ENCODE measurements at places on chromosomes 4 and X.

DNA sequence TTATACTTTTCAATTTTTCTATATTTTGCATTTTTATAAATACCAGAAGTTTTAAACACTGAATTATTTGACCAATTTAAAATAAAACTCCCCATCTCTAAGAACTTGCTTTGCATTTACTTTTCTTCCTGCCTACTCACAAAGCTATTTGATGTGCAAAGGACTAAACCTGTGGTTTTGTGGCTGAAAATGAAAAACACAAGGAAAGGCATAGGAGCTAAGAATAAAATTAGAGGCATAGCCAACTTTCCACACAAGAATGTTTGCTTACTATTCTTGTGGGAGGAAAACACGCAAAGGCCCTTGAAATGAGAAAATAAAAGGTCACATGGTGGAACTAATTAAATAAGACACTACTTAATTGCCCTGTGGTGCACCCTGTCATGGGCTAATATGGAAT is 221.2 kb downstream of the KLHL13 start:
- peaks cover 24% of the 10 kb centered on the region for H3K4me1 ChIP-seq
- no peaks in the 10 kb centered on the region for H3K27me3 ChIP-seq

DNA sequence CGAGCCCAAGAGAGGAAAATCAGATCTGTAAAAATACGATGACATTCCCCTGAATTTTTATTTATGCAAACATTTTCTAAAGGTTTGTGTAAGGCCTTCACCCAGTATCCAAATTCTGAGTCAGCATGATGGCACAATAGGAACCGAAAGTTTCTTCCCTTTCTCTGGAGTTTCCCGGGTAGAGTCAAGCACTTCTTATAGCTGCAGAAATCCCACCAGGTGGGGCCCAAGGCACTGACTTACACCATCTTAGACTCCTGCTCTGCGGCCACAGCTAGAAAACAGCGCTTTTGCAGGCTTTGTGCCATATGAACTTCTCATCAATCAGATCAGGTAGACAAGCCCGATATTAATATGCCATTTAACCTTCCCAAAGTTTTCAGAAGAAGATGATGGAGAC is 13.4 kb downstream of the LEF1 start:
- no peak for DNase-seq
- peak overlapping the region; percentile 73 for H3K4me3 ChIP-seq
- H3K27ac ChIP-seq: peak overlapping the region; percentile 83
- H3K4me1 ChIP-seq: peaks cover 87% of the 10 kb centered on the region
- H3K27me3 ChIP-seq: no peaks in the 10 kb centered on the region
- H3K36me3 ChIP-seq: peaks cover 17% of the 10 kb centered on the region

GRCh38 chr4:128060699-128061565 is at the start of gene LARP1B:
LARP1B (plus strand) TSS chr4:128061312; CDS start chr4:128074952, 13,640 bp downstream.
- peak within 1 kb of the TSS; percentile 90 for H3K27ac ChIP-seq
- peaks cover 2% of the 10 kb centered on the region for H3K27me3 ChIP-seq
- peaks cover 17% of the 10 kb centered on the region for H3K4me1 ChIP-seq
- H3K4me3 ChIP-seq: peak within 1 kb of the TSS; percentile 78

- H3K4me1 ChIP-seq: peaks cover 28% of the 10 kb centered on the region
- no peaks in the 10 kb centered on the region for H3K36me3 ChIP-seq
- no peak for DNase-seq
- peak overlapping the region; percentile 93 for H3K27ac ChIP-seq
Observed at GRCh38 chrX:148381603-148382002, 118.8 kb upstream of the AFF2 start.

DNA sequence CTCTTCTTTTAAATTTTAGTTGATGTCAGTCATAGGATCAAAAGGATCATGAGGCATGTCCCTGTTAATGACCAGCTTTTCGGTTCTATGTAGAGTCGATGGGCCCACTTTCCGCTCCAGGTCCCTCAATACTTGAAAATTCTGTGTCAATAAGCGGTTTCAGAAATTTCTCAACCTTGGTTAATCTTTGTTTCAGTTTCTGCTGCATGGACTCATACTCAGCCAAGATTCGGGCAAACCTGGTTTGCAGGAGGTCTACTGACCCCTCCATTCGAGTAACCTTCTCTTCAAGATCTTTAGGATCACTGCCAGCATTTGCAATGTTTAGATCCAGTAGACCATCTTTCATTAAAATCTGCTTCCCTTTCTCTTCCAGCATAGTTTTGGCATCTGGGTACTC is 22.0 kb upstream of the NFXL1 start:
- H3K36me3 ChIP-seq: no peaks in the 10 kb centered on the region
- H3K27me3 ChIP-seq: peaks cover 3% of the 10 kb centered on the region
- DNase-seq: no peak
- no peak overlapping the region for H3K27ac ChIP-seq
- no peaks in the 10 kb centered on the region for H3K4me1 ChIP-seq

DNA sequence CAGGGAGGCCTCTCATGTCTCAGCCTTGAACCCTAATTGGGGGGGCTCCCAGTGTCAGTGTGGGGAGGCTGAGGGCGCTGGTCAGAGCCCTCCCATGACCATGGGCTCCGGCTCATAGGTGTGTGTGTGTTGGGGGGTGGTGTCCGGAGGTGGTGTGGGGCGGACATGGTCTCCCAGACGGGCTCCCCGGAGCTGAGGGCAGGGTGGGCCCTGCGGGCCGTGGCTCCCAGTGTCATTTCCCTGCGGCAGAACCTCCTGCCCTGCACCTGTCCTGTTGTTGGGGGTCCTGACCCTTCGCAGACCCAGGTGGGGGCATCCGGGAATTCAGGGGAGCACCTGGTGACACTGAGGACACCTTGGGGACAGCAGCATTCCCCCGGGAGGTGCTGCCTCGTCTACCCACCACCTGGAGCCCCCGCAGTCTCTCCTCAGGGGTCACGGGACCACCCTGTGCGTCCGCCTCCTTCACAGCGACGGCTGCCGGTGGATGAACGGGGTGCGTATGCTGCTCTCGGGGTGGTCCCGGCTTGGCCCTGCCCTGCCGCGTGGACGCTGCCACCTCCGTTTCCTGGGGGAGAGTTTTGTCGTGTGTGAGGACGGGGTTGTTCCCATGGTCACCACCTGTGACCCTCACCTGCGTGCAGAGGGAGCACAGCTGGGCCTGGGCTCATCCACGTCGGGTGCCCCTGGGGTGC is 14.5 kb upstream of the GTPBP6 start:
- no peak for DNase-seq
- peaks cover 2% of the 10 kb centered on the region for H3K4me1 ChIP-seq
- peaks cover 14% of the 10 kb centered on the region for H3K36me3 ChIP-seq
- peaks cover 1% of the 10 kb centered on the region for H3K27me3 ChIP-seq
- H3K4me3 ChIP-seq: no peak overlapping the region

GRCh38 chr4:183936574-183937345 is 31.7 kb downstream of the STOX2 start:
- no peaks in the 10 kb centered on the region for H3K4me1 ChIP-seq
- no peak overlapping the region for H3K27ac ChIP-seq
- no peak overlapping the region for H3K4me3 ChIP-seq
- H3K27me3 ChIP-seq: no peaks in the 10 kb centered on the region
- no peaks in the 10 kb centered on the region for H3K36me3 ChIP-seq
- DNase-seq: no peak

DNA sequence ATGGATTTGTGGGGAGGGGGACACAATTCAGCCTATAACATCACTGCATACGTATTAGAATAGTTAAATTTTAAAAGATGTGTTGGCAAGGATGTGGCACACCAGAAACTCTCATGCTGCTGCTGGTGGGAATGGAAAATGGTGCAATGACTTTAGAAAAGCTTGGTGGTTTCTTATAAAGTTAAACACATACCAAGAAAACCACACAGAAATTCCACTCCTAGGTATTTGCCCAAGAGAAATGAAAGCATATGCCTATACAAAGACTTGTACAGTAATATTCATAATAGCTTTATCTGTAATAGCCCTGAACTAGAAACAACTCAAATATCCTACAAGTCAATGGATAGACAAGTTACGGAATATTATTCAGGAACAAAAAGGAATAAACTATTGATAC is 71.3 kb upstream of the PDHA1 start:
- no peak overlapping the region for H3K4me3 ChIP-seq
- DNase-seq: peak; percentile 1
- H3K27me3 ChIP-seq: peaks cover 5% of the 10 kb centered on the region
- H3K4me1 ChIP-seq: peaks cover 7% of the 10 kb centered on the region
- H3K36me3 ChIP-seq: no peaks in the 10 kb centered on the region

- no peak for DNase-seq
- H3K36me3 ChIP-seq: no peaks in the 10 kb centered on the region
Observed at GRCh38 chr4:32429151-32429550, 1709.0 kb downstream of the PCDH7 start.

- H3K4me3 ChIP-seq: no peak overlapping the region
- H3K27me3 ChIP-seq: no peaks in the 10 kb centered on the region
- H3K4me1 ChIP-seq: no peaks in the 10 kb centered on the region
- no peak overlapping the region for H3K27ac ChIP-seq
- no peak for DNase-seq
Observed at GRCh38 chr4:168868044-168868781, 141.8 kb downstream of the CBR4 start.

DNA sequence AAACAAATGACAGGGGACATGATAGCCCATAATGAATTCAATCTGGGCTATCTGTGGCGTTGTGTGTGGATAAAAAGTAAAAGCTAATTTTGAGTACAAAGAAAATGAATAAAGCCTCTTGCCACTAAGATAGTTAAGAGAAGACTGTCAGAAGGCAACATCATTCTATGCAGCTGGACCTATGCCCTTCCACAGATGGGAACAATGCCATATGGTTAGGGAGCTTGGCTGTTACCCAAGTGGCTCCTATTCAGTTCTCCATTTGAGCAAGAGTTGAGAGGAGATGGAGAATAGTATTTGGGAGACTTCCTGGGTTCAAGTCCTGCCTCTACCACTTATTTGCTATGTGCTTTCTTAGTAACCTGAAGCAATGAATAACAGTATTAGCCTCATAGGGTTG is 107.7 kb downstream of the ANXA3 start:
- DNase-seq: no peak
- no peak overlapping the region for H3K4me3 ChIP-seq
- H3K4me1 ChIP-seq: peaks cover 59% of the 10 kb centered on the region
- H3K36me3 ChIP-seq: no peaks in the 10 kb centered on the region

DNA sequence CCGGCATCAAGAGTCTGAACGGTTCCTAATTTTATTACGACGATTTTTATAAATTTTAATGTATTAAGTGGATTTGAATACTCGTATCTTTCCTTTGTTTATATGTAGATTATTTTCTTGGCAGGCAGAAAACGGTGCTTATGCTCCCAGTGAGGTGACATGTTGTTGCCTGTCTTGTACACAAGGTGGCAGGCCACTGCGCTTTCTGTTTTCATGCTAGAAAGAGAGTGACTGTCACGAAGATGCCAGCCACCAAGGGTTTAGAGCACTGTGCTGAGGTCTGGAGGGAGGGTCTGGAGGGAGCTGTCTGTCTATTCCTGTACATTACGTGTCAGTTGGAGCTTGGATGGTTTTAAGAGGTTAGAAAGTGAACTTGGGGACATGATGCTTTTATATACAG is 87.7 kb downstream of the SHROOM2 start:
- H3K36me3 ChIP-seq: no peaks in the 10 kb centered on the region
- peaks cover 14% of the 10 kb centered on the region for H3K27me3 ChIP-seq
- no peak overlapping the region for H3K4me3 ChIP-seq
- H3K4me1 ChIP-seq: peaks cover 9% of the 10 kb centered on the region
- H3K27ac ChIP-seq: no peak overlapping the region
- peak; percentile 24 for DNase-seq

DNA sequence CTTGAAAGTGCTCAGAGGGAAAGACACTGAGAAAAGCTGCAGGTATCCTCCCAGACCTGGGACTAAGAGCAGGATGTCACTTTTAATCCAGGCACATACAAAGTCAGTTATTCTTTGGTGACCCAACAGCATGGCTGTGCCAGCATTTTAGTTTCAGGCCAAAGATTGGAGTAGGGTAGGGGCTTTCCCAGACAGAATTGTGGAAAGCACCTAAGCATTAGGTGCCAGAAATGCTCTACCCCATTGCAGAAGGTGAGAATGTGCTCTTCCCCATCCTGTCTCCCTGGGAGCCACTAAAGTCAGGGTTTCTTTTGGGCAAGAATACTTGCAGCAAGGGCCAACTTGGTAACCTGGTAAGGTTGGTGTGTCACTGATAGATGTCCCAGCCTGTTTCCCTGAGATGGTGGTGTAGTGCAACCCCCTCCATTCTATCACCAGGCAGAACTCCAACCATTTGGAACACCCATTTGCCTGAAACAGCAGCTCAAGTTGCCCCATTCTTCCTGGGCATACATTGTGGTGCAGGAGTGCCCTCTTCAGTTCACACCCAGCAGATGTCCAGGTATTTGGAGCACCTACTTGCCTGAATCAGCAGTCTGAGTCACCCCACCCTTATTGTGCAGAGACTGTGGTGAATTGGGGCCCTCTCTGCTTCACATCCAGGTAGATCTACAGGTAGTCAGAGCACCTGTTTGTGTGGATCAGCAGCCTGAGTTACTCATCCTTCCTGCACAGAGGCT is 183.5 kb downstream of the ZC4H2 start:
- H3K27ac ChIP-seq: no peak overlapping the region
- DNase-seq: no peak
- H3K4me1 ChIP-seq: no peaks in the 10 kb centered on the region
- no peak overlapping the region for H3K4me3 ChIP-seq
- no peaks in the 10 kb centered on the region for H3K36me3 ChIP-seq

Data from activated naive CD8-positive, alpha-beta T cell treated with anti-CD3 and anti-CD28 coated beads, Interleukin-2, amount 50 U/mL, for 24 hours (primary cell).